ENCODE measurements at places on chromosomes 2 and 18.

DNA sequence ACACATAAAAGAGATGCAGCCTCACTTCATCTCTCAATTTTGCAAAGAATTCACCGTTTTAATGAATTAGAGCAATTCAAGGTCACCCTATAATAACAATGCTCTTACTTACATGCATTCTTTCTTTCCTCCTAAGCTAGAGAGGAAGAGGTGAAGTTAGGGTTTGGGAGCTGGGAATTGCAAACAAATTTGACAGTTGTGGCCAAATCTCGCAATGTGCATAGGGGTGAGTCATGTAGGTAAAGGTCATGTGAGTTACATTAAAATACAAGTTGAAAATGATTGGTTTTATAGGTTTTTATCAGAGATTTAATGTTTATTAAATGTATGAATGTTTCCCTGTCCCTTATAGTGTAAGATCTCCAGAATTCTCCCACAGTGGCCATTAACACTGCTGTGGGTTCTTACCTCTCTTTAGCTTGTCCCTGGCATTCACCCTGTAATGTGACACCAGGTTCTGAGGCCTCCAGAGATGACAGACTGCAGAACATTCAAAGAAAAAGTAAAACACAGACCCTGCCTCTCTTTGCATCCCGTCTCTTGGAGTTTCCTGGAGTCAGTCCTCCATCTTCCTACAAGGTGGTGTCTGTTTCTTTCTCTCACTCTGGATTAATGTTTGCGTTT is 53.7 kb upstream of the LGALSL start:
- H3K4me1 ChIP-seq = peaks cover 16% of the 10 kb centered on the region
- no peak for DNase-seq
- no peaks in the 10 kb centered on the region for H3K36me3 ChIP-seq
- no peak overlapping the region for H3K4me3 ChIP-seq
- H3K27me3 ChIP-seq = no peaks in the 10 kb centered on the region

DNA sequence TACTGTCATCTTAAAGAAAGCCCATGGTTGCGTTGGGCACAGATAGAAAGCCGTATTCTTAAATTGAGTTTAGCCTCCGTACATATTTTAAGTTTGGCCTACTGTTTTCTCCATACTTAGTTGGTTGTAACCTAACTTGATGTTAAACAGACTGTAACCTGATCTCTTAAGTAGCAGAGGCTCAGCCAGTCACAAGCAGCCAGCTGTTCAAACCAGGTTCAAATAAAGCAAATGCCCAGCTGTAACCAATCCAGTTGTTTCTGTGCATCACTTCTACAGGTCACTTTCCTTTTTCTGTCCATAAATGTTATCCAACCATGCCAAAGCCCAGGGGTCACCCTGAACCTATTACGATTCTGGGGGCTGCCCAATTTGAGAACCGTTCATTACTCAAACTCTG is 10.0 kb upstream of the THADA start:
- no peak overlapping the region for H3K27ac ChIP-seq
- H3K27me3 ChIP-seq = no peaks in the 10 kb centered on the region
- no peak overlapping the region for H3K4me3 ChIP-seq
- H3K4me1 ChIP-seq = no peaks in the 10 kb centered on the region
- no peak for DNase-seq

DNA sequence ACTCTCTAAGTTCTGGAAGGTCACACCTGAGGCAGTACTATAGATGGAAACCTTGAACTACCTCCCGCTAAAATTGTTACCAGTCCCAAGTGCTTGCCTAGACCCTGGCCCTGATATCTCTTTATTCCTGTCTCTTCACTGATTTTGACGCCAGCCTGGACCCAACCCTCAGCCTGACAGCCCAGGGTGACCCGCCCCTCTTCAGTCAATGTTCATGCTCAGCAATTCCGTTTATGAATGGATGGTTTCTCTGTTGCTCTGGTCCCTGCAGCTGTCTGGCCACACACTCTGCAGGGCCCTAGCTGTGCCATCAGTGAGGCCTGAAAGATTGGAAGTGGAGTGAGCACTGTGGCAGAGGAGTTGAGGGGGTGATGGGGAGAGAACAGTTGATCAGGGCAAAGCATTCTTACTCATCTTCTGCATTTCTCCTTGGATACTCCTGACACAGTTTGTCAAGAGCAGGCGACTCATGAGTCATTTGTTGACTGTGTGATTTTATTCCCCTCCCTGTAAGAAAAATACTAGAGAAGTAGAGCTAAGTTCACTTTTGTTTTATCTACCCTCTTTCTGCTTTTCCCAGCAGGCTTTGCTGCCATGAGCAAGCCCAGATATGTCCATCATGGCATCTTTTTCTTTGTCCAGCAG is 46.0 kb downstream of the NPAS2 start:
- H3K4me3 ChIP-seq = no peak overlapping the region
- H3K36me3 ChIP-seq = no peaks in the 10 kb centered on the region
- H3K27me3 ChIP-seq = peaks cover 3% of the 10 kb centered on the region
- H3K27ac ChIP-seq = no peak overlapping the region

GRCh38 chr2:74845217-74845751 is 11.4 kb downstream of the HK2 start:
- H3K4me1 ChIP-seq = peaks cover 100% of the 10 kb centered on the region
- H3K4me3 ChIP-seq = no peak overlapping the region
- DNase-seq = peak; percentile 97
- H3K27me3 ChIP-seq = no peaks in the 10 kb centered on the region

- H3K27me3 ChIP-seq = no peaks in the 10 kb centered on the region
- no peak overlapping the region for H3K4me3 ChIP-seq
- no peaks in the 10 kb centered on the region for H3K4me1 ChIP-seq
- H3K36me3 ChIP-seq = no peaks in the 10 kb centered on the region
- no peak overlapping the region for H3K27ac ChIP-seq
- no peak for DNase-seq
Observed at GRCh38 chr2:124323321-124323720, 298.2 kb downstream of the CNTNAP5 start.

- peak overlapping the region; percentile 47 for H3K27ac ChIP-seq
- no peaks in the 10 kb centered on the region for H3K36me3 ChIP-seq
- peak; percentile 36 for DNase-seq
- H3K4me3 ChIP-seq = peak overlapping the region; percentile 97
Observed at GRCh38 chr2:169828141-169828811, 1.0 kb downstream of the UBR3 start.

Measured in CD14-positive monocyte (primary cell).